ENCODE measurements at places on chromosomes 5 and 9.
A peak's percentile ranks its signal among the peaks of the same experiment; 100 is the strongest.

- no peak for DNase-seq
These were observed 803.7 kb downstream of the TLE4 start for GRCh38 chr9:80375477-80375876.

- DNase-seq, result no peak
These were observed at the start of gene C5orf52 for GRCh38 chr5:157670662-157671591. Gene C5orf52 (plus strand): TSS chr5:157671533. CDS start chr5:157671615, 82 bp downstream.

GRCh38 chr9:127634698-127635097 lies 22.6 kb downstream of the STXBP1 start:
- DNase-seq, result no peak

DNA sequence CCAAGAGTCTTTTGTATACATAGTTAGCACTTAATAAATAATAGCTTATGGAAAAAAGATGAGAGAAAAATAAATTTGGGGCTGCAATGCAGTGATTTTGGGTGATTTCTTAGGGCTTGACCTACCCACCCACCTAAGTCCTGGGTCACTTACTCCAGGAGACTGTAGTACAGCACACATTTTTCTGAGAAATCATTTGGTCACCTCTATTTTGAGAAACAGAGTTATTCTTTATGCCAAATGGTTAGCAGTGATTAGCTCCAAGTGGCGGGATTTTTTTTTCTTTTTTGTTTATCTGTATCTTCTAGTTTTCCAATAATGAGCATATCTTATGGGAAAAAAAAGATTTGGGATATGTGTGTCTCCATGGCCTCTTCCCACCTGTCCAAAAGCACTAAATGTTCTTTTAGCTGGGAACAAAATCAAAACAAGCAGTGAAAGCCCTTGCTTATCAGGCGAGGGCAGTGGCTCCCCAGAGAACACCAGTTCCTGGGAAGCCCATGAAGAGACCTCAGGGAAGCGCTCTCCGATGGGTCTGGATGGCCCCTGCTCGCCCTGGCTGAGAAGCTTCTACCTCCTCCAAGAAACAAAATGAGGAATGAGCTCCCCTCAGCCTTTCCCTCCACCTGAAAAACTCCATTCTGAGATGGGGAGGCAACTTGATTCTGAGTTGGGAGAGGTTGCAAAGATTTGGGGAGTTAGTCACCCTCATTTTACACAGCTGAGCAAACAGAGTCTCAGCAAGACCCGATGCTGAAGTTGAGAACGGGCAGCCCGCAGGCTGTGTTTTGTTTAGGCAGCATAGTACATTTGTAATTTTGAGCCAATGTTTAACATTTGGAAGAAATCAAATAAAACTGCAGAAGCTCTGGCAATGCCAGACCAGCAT lies 69.9 kb downstream of the CYFIP2 start:
- DNase-seq, result peak; percentile 44
